OCI-M1 (cell line): ENCODE measurements at places on chromosomes 6 and 20.

DNA sequence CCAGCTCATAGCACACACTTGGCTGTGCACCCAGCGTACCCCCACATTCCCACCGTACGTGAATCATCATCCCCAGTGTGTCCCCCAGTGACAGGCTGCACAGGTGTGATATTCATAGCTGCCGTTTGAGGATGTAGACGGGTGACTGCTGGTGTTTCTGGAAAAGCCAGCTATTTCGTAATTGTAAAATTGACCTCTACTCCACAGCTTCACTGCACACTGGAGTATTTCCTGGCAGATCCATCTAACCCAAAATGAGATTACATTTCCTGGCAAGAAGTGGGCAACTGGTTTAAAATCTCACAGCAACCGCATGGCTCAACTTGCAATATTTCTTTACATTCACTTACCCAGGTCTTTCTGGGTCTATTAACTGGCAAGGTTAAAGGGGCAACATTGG lies 30.3 kb downstream of the CD83 start:
- no peak for DNase-seq

- peak; percentile 61 for DNase-seq
Measured at GRCh38 chr6:28208111-28208659, 16.9 kb upstream of the ZSCAN9 start.

- DNase-seq: no peak
Measured at GRCh38 chr6:36769183-36769675, 70.0 kb downstream of the CPNE5 start.

GRCh38 chr20:24672181-24672880 lies 202.9 kb downstream of the SYNDIG1 start:
- no peak for DNase-seq

DNA sequence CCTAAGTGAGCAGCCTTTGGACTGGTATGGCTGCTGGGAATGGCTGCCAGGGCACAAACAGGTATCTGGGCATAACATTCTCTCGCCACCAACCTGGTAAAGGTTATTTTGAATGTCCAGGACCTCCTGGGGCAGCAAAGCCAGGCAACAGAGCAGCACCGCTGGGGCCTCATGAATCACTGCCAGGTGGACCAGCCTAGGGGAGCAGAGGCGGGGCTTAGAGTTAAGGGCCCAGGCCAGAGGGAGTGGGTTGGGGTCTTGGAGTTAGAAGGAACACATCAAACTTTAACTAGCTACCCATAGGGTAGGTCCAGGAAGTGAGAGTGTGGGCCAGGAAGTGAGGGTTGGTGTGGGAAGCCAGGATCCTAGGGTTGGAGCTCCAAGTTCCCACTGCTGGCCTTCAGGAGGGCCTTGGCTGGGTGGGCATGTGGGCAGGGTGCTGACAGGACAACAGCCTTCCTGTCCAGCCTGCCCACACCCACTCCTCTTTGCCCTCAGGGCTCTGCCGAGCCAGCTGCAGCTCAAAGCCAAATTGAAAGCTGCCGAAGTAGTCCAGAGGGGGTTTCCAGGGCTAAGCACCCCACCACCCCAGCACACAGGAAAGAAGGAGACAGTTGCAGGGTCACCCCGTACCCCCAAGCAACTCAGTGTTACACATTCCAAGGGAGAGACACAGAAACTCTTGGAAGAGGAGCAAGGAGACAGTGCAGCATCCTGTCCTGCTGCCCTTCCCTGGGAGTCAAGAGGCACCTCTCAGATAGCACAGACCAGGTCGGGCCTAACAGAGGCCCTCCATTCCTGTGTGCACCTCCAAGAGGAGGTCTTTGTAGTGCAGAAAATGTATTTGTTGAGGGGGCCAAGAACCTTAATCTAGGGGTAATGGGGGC lies 2.6 kb downstream of the NFKBIE start:
- no peak for DNase-seq

DNA sequence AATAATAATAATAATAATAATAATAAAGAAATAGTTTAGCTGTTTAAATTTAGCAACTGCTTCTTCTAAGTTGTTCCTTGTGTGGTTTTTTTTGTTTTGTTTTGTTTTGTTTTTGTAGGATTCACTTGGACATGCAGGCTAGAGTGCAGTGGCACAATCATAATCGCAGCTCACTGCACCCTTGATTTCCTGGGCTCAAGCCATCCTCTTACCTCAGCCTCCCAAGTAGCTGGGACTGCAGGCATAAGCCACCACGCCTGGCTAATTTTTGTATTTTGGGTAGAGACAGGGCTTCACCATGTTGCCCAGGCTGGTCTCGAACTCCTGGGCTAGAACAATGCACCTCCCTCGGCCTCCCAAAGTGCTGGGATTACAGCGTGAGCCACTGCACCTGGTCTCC lies 15.3 kb upstream of the EYA2 start:
- no peak for DNase-seq

- DNase-seq: no peak
Measured at GRCh38 chr20:41406353-41406752, 39.7 kb upstream of the EMILIN3 start.

DNA sequence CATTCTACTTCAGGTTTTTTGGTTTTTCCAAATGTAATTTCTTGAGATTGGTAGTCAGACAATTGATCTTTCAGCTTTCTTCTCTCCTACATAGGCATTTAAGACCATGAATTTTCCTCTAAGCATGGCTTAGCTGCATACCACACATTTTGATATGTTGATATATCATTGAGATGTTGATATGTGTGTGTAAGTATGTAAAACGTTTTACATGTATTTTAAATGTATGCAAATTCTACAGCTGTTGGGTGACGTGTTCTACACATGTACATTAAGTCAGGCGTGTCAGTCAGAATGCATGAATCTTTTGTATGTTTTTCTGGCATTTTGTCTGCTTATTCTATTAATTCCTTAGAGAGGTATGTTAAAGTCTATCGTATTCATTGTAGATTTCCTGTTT lies 228.2 kb downstream of the CDH26 start:
- DNase-seq: no peak

- no peak for DNase-seq
Measured at GRCh38 chr6:94956910-94957309, 620.4 kb upstream of the MANEA start.

DNA sequence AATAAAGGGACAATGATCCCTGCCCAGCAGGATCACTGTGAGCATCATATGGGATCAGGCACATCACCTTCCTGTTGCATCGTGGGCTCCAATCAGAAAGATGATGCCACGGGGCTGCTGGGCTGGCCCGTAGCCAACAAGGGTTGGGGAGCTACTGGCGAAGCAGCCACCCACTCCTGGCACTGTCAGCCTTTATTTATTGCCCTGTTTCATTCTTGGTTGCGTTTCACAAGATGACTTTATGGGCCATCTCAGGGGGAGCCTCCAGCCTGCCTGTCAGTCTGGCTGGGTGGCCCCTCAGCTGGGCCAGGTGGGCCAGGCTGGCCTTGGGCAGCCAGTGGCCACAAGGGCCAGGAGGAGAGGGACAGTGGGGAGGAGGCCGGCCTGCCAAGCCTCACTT lies 17.3 kb downstream of the VSTM2L start:
- no peak for DNase-seq

DNA sequence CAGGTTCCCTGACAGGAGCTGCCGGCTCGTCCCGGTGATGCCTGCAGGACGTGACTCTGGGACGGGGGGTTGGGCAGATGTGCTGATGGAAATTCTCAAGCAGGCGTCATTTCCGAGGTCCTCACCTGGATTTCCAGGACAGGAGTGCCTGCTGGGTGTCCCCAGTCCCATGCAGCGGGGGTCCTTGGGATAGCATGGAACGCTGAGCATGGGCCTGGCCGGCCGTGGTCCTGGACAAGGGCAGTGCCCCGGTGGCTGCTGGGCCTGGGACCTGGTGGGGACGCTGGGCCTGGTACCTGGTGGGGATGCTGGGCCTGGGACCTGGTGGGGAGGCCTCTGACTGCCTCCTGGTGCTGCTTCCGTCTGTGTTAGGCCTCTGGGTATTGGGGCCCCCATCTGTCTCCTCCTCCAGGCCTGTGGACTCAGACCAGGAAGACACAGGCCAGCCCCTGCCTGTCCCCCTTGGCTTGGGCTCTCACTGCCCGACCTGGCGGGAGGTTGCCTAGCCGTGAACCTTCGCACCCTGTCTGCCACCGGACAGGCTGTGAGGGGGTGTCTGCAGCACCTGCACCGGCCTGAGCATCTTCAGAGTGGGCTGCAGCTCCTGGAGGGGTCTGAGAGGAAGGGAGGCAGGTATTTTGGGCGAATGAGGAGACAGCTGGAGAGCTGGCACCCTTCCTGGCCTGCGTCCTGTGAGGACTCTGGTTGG lies 6.2 kb downstream of the RTEL1 start:
- DNase-seq: no peak
